HT-29 (cell line): ENCODE measurements at places on chromosomes 3 and 15.

- no peak for DNase-seq
These were observed 10.4 kb downstream of the SEMA6D start for GRCh38 chr15:47727676-47728075.

DNA sequence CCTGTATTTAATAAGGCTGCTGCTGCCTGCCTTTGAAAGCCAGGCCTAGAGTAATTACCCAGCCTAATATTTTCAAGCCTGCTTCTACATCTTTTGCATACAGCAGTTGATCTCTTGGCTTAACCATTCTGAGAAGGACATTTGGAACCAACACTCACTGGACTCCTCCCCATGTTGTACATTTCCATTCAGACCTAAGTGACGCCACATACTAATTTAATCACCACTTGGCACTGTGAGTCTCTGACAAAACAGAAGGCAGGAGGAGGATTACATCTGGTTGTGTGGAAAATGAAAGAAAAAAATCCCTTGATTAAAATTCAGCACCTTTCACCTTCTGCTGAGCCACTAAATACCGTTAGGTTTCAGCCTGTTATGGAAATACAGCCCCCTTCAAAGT is 102.2 kb upstream of the ARRDC4 start:
- DNase-seq: no peak

DNA sequence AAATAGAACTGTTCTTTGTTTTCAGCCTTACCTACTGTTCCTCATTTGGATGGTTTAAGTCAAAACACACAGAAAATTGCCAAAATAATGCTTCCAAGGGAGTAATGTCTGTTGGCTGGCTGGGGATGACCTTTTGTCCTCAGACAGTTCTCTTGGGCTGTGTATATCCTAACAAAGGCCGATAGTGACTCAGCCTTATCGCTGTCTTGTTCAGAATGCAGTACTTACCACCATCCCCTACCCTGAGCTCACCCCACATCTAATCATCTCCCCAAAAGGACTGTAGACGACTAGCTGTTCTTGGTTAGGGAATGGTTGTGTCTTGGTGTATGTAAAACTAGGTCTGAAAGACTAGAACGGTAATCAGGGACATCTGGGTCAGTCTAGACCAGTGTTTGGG is 35.0 kb downstream of the RAB11A start:
- DNase-seq: no peak

DNA sequence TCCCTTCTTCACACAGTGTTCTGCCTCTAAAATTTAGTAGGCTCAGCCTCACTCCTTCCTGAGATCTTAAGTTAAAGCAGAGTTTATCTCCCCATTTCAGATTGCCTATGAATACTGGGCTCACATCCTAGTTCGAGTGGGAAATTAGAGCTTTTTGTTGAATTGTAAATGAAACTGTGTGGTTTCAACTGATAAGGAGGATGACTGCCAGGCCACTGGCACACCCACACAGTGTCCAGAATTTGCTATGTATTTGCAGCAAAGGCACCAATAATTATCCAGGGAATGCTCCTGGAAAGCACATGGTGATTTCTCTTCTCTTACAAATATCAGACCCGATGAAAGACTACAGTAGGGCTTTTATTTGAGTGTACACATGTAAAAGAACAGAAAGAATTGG is 308.1 kb upstream of the COL8A1 start:
- no peak for DNase-seq

GRCh38 chr15:39400002-39400401 is 180.9 kb upstream of the THBS1 start:
- DNase-seq: no peak

DNA sequence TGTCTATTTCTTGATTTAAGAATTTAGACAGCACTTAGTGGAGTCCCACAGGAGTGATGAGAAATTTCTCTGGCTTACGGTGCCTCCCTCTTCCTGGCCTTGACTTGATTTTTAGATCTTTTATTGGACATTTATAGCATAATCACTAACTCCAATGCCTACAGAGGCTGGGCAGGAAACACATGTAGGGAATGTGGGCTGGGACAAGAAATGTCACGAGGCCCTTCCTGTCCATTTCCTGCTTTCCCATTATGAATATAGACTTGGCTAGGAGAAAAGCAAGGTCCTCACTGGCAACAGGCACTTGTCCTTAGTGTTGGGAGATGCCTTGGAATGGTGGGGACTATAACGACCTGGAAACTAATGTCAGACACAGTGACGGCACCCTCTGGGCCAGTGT is 100.3 kb downstream of the MYLK start:
- DNase-seq: peak; percentile 65

DNA sequence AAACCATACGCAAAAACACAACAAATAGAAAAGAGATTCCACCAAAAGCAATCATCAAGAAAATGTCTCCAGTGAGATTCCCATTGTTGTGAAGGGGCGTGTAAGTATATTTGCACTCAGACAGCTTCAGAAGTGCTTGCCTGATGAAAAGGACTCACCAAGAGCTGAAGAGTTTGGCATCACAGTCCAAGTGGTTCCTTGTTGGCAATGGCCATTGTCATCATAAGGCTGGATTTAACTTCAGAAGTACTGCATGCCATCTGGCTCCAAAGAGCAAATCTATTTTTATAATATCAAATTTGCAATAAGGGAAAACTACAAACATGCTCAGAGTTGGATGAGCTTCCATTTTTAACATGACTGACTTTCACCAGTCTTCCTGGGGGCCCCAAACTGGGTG is 505.3 kb upstream of the NR2F2 start:
- no peak for DNase-seq

GRCh38 chr3:112197131-112197530 is 64.1 kb upstream of the GCSAM start:
- no peak for DNase-seq

DNA sequence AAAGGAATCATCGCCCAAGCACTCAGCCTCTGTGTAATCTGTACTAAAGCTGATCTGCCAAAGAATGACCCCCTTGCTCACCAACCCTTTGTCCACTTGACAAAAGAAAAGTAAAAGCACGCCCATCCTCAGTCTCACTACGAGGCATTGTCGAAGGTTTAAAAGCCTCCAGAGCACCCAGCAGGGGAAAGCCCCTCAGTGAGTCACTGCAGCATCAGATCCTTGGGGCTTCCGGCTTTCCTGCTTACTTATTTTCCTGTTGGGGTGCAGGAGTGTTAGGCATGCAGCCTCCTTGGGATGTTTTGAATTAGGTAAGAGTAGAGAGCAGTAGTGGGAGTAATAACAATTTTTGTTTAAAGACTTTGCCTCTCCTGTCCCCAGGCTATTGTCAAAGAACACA is 216.1 kb downstream of the MTHFS start:
- DNase-seq: no peak
